Stimulated activated CD8-positive, alpha-beta memory T cell treated with anti-CD3 and anti-CD28 coated beads, Interleukin-4, amount 100 ng/mL, for 4 hours (primary cell): ENCODE measurements at places on chromosomes 13 and 19.

DNA sequence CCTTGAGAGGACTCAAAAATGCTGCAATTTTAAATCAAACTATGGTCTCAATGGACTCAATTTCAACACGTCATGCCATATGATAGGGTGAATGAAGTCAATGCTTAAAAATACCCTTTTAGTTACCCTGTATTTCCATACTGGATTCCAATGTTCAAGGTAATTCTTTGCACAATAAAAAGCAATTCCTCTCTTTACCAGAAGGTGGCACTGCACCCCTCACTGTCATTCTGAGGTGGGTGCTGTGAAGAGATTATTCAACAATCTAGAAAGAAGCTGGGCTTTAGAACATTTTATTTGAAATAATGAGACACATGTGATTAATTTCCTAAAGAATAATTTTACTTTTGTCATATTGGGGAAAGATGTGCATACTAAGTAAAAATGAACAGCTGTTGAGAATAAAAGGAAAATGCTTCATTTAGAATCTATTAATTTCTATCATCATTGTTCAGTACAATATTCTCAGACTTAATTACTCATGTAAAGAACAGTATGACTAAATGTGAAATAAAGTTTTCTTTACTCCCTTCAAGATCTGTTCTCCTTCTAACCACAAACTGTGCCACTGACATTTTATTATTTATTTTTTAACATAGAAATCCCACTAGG, 789.1 kb downstream of the GPC5 start:
- no peak for DNase-seq

- peak; percentile 78 for DNase-seq
These were observed 8.0 kb downstream of the RGCC start for GRCh38 chr13:41465241-41465847.

- no peak for DNase-seq
These were observed 1274.1 kb upstream of the SPRY2 start for GRCh38 chr13:81615031-81615430.

- DNase-seq, result no peak
These were observed 360.3 kb upstream of the ZNF507 start for GRCh38 chr19:31985001-31985605.

GRCh38 chr19:996051-996838, 4.0 kb upstream of the GRIN3B start:
- no peak for DNase-seq

DNA sequence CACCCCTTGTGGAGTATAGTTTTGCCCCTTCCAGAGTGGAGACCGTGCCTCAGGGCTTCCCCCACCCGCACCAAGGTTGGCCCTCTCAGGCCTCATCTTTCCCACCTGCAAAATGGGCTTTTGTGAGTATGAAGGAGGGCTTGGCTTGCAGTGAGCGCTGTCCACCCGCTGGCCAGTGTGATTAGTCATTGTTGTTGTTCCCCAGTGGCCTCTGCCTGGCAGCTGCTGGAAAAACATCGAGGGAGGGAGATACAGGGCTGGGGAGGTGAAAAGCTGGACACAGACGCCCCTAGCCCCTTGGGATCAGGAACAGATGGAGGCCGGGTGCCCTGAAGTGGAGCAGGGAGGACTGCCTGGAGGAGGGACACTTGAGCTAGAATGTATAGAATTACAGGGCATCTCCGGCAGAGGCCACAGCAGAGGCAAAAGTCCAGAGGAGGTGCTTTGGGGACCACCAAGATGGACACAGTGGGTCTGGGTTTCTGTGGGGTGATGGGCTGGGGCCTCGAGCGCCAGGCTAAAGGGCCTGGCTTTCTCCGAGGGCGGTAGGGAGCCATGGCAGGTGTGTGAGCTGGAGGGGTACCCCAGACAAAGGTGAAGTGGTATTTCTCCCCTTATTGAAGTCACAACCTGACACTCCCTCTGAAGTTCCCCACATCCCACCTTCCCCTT, 3.9 kb upstream of the IL12RB1 start:
- DNase-seq, result no peak

DNA sequence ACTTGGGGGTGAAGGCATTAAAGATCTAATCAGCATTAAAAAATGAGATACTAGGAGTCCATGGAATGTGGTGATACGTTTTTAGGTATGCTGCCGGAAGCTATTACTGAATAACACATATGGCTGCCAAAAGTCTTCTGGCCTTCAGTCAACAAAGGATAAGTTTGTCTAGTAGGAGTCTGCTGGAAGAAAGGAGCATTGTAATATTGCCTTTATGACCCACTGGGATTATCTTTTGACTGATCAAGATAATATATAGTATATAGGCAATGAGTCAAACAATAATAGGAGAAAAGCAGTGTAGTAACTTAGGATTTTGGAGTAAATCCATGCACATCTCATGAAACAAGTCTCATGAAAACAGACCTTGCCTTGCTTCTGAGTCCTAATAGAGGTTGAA, 295.4 kb downstream of the SLITRK6 start:
- no peak for DNase-seq

DNA sequence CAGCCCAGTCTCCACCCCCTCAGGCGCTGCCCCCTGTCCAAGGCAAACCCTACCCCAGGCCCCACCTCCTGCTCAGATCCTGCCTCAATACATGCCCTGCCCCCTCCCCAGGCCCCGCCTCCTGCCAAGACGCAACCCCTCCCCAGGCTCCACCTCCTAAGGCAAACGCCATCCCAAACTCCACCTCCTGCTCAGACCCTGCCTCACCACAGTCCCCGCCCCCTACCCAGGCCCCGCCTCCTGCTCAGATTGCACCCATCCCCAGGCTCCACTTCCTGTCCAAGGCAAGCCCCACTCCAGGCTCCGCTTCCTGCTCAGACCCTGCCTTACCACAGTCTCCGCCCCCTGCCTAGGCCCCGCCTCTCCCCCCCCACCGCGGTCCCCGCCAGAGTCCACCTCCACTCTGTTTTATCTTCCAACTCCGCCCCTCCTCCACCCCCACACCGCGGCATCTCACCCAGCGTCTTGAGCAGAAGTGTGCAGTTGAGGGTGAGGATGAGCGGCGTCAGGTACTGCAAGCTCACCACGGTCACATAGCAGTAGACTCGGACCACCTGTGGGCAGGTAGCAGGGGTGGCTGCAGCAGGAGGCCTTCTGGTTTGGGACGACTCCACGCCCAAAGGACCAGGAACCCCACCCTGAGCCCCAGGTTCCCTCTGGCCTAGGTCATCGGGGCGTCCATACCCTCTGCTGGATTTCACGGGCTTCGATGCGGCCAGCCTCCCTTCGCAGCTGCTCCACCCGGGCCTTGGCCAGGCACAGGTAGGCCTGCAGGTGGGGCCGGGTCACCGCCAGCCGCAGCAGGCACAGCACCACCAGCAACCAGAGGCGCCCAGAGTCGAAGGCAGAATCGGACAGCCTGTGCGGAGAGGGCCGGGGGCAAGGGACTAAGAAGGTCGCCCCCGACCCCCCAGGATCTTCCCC, 17.7 kb downstream of the TMEM161A start:
- no peak for DNase-seq

GRCh38 chr13:110164706-110165105, 142.3 kb downstream of the COL4A1 start:
- DNase-seq, result no peak

DNA sequence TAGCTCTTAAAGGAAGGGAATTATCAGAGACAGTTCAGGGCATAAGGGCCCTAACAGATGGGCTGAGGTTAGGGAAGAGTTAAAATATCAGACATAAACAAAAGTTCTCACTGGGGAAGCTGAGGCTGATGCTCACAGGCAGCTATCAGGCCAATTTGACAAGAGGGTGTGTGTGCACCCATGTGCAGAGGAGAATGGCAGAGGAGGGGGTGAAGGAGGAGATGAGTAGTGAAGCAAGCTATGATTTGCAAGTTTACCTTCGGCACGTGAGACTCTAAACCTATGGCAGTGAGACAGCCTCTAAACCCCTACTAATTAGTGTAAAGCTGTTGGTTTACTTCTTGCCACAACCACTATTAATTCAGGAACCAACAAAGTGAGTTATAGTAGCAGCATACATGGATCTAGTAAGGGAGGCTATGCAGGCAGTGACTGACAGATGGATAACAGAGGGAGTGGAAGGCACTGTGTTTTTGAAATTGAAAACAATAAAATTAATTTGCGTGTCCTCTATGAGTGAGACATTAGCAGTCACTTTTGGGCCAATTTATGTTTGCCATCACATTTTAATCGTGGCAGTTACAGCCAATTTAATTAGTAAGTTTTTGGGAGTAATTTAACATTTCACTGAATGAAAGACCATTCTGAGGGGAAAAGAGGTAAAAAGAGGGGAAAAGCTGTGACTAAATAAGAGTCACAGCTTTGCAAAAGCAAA, 99.6 kb upstream of the HTR2A start:
- no peak for DNase-seq

GRCh38 chr13:29573190-29573589, 22.3 kb downstream of the SLC7A1 start:
- no peak for DNase-seq

GRCh38 chr19:41225238-41226052, 6.4 kb downstream of the AXL start:
- peak; percentile 31 for DNase-seq
